ENCODE measurements at places on chromosomes 11 and 22. TPM values are rescaled to one million over a fixed set of nuclear protein-coding genes. Genes with fewer than 3 reads are reported as not detected.
A peak's percentile ranks its signal among the peaks of the same experiment; 100 is the strongest.

DNA sequence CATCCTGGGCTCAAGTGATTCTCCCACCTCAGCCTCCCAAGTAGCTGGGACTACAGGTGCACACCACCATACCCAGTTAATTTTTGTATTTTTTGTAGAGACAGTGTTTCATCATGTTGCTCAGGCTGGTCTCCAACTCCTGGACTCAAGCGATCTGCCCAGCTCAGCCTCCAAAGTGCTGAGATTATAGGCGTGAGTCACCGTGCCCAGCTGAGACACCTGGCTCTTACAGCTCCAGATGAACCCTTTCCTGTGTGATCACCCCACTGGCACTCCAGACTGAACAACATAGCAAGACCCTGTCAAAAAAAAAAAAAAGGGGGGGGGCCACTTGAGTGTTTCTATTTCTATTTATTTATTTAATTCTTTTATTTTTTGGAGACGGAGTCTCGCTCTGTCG, 1.0 kb upstream of the ADSL start:
- DNase-seq = peak; percentile 39

Gene CSF2RB
- not detected for total RNA-seq

DNA sequence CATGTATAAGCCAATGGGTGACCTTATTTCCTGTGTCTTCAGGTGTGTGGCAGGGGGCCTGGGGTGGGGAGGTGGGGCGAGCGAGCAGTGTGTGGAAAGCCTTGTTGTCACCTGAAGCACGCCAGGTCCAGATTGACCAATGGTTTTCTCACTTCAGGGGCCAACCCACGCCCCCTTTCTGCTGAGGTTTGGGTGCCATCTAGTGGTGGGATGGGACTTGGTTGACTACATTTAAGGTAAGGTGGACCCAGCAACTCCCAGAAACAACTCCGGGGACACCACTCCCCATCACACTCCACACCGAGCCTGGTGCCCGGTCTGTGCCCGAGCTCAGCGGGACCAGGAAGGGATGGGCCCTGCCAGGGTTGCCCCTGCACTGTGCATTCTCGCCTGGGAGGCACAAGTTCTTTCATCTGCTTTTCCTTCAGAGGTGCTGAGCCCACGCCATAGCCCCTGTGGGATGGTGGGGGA, 40.0 kb downstream of the TPCN2 start:
- peak; percentile 25 for DNase-seq

GRCh38 chr11:13767471-13767870, 99.0 kb downstream of the FAR1 start:
- DNase-seq = no peak

DNA sequence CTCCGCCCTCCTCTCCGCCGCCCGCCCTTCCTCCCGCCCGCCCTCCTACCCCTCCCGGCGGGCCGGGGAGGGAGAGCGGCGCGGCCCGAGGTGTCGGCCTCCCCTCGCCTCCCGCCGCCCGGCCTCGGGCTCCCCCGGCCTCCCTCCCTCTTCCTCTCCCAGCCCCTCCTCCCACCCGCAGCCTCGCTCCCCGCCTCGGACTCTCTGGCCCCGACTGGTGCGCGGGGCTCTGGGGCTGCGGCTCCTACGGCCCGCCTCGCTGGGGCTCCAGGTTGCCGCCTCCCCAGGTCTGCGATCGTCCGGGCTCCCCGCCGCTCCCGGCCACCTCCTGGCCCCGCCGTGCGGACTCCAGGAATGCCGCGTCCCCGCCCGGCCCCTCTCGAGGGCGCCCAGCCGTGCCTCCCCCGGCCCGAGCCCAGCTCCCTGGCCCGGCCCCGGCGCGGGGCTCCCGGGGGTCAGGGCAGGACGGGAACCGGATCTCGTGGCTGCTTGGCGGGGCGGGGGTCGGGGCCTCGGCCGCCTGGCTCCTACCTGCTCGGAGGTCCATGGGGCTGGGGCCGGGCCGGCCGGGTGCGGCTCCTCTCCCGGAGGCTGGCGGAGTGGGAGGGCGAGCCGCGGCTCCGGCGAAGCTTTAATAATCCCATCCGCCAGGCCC, at the start of gene CLCF1:
TSS of gene CLCF1 (minus strand) at position 606 of the 655 bp plus-strand sequence. CDS start at position 547, 59 bp downstream.
- DNase-seq = no peak

All from foreskin keratinocyte (primary cell).